Kidney tubule cell (primary cell): ENCODE measurements at places on chromosomes 5 and 9.

- DNase-seq: no peak
These were observed 6.6 kb downstream of the TRIO start for GRCh38 chr5:14149672-14150274.

DNA sequence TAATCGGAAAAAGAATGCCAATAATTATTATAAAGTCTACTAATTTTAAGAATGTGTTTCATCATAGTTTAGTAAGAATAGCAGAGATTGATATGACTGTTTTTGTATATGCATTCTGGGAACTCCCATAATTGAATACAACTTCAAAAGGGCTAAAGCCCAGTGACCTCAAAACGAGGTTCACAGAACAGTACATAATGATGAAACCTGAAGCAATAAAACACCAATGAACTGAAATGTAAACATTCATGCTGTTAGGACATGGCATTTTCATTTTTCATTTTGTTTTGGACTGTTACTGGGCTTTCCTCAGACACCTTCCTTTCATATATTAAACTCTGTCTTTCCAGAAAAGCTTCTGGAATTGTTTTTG, 684 bp upstream of the JMY start:
- no peak for DNase-seq

DNA sequence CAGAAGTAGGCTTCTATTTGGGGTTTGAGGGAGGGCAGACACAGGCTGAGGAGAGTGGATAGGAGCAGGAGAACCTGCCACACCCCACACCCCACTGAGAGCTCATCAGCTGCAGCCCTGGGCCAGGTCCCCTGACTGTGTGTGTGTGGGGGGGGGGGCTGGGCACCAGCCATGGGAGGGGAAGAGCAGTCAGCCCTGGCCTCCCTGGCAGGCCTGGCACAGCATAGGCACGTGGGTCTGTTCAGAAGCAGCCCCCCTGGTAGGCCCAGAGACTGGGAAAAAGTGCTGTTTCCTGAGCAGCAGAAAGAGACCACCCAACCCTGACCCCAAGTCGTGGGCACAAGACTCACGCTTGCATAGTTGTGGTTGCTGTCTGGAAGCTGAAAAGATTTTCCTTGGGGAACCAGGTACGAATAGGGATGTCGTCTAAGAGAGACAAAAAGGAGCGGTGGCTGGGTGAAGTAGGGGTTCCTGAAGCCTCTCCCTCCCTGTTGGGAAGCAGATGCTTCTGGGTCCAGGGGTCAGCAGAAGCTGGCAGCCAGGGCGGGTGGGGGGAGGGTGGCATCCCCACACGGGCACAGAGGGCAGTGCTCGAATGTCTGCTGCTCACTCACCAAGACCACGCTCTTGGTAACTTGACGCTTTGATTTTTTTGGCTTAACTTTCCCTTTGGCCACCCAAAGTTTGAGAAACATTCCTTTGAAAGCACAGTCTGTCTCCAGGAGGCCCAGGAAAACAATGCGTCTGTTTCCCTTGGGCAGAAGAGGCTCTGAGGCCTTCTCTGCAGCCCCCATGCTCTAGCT, 2.9 kb downstream of the NSMF start:
- no peak for DNase-seq

DNA sequence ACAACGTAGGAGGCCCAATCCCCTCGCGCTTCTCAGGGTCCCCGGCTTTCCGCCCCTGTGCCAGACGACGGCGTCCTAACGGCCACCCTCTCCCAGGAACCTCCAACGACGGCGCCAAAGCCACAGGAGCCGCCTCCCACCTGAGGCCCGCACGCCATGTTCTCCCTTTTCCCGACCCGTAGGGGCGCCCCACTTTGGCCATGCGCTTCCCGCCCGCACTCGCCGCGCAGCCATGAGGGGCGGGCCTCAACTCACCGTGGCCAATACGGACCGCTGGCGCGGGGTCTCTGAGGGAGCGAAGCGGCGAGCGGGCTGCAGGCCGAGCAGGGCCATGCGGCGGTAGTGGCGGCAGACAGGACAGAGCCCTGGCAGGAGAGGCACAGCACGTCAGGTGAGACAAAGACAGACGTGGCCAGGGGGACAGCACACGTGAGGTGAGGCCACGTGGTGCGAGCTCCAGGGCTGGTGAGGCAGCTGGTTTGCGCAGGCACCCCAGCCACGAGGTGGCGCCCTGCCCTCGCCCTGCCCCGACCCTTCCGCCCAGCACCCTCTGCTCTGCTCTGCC, 1005.5 kb upstream of the PTPRD start:
- no peak for DNase-seq

DNA sequence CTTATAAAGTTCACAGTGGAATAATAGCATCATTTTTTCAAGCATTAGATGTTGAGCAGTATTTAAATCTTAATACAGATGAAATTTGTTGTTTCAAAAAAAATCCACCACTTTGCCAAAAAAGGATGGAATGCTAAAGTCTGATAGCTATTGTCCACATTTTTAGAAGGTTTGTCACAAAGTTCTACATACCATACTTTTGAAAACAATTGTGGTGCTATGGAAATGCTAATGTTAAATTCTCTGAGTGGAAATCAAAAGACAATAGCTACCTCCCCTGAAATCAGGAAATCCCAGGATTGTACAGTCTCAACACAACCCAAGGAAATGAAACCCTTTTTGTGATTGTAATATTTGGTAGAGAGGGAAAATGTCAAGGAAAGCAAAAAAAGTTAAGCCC, 19.3 kb upstream of the GRAMD2B start:
- DNase-seq: no peak

GRCh38 chr9:93036887-93037475, 21.5 kb upstream of the SUSD3 start:
- DNase-seq: no peak

DNA sequence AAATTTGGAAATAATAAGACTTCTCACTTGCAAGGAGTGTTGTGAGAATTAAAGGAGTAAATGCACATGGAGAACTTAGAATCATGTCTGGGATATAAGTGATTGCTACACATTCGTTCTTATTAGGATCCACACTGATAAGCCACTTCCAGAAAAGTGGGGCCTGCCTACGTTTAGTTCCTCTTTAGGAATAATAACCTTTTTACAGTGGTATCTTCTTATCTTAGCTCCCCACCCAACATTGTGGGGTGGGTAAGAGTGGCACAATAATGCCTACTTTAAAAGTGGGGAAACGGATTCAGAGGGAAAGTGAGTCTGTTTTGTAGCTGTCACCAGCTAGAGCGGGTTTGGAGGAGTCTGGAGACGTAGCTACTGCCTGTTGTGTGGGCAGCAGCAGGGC, 16.0 kb downstream of the DOCK2 start:
- no peak for DNase-seq

- DNase-seq: no peak
These were observed 88.9 kb upstream of the PRR16 start for GRCh38 chr5:120375248-120375647.

DNA sequence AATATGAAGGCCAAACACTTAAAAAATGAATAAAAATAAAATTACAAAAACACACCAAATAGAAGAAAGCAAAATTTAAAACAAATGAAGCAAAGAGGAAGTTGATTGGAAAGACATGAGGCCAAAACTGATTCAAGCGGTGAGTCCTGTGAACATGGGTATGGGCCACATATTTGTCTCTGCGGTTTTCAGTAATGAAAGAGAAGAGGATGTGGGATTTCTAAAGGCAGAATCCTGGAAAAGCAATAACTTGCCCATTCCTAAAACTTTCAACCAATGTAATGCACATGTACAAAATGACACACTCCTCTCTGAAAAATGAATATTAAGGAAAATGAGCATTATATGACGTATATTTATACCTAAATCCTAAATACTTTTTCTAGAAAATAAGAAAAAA, 263.7 kb downstream of the SEMA5A start:
- DNase-seq: no peak

DNA sequence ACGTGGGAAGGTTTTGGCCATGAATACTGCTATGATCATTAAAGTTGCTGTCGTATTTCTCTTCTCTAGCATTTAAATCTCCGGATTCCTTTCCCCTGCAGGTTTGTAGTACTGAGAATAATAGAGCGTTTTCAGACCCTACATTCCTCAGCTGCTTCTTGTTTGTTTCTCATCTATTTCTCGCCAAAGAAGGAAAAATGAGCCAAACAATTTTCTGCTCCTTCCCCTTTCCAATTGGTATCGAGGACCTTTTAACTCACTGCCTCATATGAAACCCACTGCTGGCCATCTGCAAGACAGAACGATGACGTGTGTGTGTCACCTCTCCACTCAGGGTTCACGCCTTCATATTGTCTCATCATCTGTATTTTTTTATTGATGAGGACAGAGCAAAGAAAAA, 689.4 kb upstream of the WWC1 start:
- no peak for DNase-seq

- DNase-seq: peak; percentile 74
These were observed 601.8 kb downstream of the CCDC171 start for GRCh38 chr9:16154521-16155078.

DNA sequence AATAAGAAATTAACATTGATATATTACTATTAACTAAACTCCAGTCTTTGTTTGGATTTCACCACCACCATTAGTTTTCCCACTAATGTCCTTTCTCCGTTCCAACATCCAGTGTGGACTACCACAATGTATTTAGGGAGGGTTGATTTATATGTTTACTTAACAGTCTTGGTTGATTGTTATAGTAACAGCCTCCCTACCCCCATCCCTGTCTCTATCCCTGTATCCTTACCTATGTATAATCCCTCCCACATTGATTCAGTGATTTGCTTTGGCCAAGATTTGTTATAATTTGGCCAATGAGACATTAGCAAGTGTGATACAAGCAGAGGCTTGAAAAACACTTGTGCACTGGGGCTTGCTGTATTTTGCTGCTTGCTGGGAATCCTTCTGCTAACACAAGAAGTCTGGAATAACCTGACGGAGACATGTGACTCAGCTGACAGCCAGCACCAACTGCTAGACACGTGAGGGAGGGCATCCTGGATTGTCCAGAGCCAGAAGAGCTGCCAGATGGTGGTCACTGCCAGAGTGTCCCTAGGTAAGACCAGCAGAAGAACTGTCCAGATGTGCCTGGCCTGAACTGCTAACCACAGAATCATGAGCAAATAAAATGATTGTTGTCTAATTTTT, 51.2 kb upstream of the TCF7 start:
- DNase-seq: peak; percentile 26

GRCh38 chr9:105502276-105502675, 54.4 kb downstream of the FSD1L start:
- DNase-seq: no peak

GRCh38 chr9:21709464-21710058, 92.9 kb upstream of the MTAP start:
- DNase-seq: peak; percentile 71

- DNase-seq: no peak
These were observed 127.2 kb upstream of the ADAMTSL1 start for GRCh38 chr9:18346745-18347144.

GRCh38 chr9:101032426-101032825, 3.9 kb downstream of the PLPPR1 start:
- peak; percentile 46 for DNase-seq

DNA sequence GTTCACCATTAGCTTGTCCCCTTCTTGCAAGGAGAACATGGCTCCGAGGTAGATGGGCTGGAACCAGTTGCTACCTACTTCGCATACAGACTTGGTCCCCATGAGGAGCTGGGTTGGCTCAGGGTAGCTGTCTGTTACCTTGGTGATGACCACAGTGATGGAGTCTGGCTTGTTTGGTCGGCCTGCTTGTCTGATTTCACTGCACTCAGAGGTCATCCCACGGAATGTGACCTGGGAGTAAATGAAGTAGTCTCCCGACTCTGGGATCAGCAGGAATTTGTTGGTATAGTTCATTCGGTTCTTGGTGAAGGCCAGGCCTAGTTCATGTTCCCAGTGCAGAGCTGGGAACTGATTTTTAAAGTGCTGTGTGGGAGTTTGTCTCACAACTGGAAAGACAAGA, 15.3 kb downstream of the TNFSF15 start:
- peak; percentile 75 for DNase-seq

DNA sequence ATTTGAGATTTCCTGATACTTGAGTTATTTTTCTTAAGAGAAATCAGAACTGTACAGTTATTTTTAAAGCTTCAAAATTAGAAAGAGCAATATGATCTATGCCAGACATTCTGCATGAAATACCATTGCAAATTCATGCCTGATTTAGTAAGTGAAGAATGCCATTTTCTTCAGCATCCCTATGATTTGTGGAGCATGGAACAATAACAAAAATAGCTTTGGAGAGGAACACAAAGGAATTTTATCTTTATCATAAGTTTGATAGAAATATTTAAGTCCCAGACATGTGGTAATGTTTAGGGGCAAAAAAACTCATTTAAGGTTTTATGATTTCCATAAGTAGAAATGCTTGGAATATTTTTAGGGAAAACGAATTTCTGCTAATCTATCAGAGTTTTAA, 1863.4 kb downstream of the EFNA5 start:
- no peak for DNase-seq

- peak; percentile 78 for DNase-seq
These were observed 107.2 kb downstream of the ZFAND5 start for GRCh38 chr9:72257814-72258213.

- no peak for DNase-seq
These were observed 53.9 kb downstream of the COL15A1 start for GRCh38 chr9:98997604-98998003.

DNA sequence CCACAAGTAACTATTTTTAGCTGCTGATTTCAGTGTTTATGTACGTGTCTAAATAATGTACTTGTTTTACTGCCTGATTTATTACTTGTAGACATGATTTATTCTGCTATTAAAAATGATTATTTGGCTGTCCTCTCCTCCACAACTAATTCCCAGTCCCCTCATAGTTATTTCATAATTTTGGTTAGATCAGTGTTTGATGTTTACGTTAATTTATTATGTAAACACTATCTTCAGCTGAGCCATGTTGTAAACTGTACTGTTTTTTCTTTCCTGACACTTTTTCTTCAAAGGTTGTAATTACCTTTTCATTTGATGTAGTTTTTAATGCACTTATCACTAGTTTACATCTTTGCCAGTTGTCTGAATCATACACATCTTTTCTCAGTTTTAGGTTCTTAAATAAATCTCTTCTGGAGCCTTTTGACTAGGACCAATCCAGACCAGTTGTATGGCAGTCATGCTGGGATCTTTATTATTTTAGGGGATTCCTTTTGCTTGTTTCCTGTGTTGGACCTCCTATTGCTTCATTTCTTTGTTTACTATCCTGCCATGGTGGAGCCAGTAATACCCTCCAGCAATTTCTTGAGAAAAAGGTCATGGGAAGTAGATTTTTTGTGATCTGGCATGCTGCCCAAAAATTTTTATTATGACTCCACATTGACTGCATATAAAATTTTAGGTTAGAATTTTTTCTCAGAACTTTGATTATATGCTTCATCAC, 16.1 kb downstream of the AP3S1 start:
- no peak for DNase-seq

DNA sequence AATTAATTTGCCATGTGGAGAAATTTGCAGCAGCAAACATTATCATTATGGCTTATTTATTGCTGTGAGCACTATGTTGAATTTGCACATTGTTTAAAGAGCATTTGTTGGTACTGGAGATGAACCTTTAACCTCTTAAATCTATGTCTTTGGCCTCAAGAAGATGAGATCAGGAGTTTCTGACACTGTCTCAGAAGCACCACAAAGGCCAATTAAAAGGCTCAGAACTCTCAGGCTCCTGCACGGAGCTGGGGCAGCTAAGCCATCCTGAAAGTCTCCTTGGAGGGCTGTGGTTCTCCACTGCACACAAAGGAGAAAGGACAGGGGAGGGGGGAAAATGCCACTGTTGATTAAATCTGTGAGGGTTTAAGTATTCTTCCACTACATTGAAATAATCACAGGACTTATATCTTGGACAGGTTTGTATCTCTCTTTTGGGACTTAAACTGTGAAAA, 33.1 kb downstream of the ZNF366 start:
- DNase-seq: no peak

- DNase-seq: no peak
These were observed 91.5 kb downstream of the WDR41 start for GRCh38 chr5:77400645-77401044.

GRCh38 chr5:89628876-89629635, 746.1 kb upstream of the MEF2C start:
- DNase-seq: no peak
